ENCODE measurements at places on chromosomes 16 and 17.

GRCh38 chr17:78925662-78926555 is 722 bp upstream of the TIMP2 start:
- DNase-seq: no peak

DNA sequence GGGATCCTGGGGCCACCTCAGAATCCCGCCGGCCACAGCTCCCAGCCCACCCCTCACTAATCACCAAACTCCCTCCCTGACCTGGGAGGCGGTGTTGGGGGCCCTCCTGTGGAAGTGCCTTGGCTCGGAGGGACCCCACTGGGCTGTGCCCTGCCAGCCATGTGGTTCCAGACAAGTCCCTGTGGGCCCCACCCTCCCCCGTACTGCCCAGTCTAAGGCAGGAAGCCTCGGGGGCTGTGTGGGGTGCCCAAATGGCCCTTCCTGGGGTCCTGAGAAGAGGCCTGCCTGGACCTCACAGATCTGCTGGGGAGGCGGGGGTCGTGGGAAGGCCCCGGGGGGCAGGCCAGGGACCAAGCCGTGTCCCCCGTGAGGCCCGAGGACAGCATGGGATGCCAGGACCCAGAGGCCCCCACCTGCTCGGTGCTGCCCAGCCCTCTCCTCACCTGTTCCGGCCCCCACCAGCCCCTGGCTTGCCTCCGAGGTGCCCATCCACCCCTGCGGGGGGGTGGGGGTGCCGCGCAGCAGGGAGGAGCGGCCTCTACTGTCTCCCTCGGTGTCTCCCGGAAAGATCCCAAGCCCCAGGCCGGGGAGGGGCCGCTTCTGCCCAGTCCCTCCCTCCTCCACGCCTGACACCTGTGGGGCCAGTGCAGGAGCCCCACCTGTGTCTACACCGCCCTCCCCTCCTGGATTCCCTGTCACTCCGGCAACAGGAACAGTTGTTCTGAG is 9.3 kb upstream of the KREMEN2 start:
- no peak for DNase-seq

GRCh38 chr16:10579575-10579964 is 828 bp downstream of the EMP2 start:
- no peak for DNase-seq

DNA sequence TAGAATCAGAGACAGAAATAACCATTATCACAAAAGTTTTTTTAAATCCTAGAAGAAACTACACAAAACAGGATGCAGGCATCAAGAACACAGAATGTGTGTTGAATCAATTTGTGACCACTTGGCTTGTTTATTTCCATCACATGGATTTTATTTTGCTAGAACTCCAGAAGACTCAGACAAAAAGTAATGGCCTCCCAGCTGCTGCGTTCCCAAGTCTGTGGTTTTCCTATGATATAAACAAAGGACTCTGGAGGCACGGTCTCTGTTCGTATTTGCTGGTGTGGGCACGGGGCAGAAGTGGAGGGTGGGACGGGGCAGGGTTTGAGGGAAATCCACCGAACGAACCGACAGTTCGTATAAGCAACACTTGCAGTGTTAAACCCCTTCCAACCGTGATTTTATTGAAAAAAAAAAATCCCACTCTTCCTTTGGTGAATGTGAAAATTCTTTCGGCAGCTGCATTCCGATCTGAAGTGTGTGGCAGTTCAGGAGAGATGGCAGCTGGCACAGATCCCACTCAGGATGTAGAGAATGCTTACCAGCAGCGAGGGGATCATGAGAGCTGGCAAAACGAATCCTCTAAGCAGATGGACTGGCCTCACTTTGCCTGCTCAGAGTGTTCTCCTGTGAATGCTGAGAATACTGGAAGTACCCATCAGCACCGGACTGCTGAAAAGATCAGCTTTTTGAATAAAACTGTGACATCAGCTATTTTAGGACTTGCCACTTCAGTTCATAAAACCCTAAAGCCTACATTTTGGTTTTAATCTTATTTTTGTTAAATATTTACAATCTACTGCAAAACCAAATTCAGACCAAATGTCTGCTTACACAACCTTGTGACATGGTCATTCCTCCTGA is 165.2 kb downstream of the VPS53 start:
- no peak for DNase-seq

- DNase-seq: no peak
Observed at GRCh38 chr16:4450430-4450829, 24.0 kb downstream of the NMRAL1 start.

DNA sequence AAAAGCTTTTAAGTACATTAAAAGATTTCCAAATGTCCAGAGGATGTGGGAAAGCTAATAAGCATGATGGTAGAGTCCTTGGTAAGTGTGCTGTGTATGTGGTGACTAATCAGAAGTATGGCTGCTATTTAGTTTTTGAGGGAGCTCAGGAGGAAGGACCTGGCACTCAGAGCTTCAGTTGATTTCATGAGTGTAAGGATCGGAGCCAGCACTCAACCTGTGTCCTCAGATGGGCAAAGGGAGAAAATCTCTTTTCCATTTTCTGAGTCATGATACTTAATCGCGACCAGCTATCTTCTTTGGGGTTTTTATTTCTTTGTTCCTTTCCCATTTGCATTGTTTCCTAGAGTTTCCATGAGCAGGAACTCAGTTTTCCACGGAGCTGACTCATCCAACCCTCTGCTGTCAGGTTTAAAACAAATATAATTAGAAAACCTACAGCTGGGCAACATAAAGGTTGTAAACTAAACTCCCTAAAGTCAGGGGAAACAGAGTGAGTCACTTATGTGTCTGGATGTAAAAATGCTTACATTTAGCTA is 125.4 kb downstream of the MAP2K6 start:
- no peak for DNase-seq

DNA sequence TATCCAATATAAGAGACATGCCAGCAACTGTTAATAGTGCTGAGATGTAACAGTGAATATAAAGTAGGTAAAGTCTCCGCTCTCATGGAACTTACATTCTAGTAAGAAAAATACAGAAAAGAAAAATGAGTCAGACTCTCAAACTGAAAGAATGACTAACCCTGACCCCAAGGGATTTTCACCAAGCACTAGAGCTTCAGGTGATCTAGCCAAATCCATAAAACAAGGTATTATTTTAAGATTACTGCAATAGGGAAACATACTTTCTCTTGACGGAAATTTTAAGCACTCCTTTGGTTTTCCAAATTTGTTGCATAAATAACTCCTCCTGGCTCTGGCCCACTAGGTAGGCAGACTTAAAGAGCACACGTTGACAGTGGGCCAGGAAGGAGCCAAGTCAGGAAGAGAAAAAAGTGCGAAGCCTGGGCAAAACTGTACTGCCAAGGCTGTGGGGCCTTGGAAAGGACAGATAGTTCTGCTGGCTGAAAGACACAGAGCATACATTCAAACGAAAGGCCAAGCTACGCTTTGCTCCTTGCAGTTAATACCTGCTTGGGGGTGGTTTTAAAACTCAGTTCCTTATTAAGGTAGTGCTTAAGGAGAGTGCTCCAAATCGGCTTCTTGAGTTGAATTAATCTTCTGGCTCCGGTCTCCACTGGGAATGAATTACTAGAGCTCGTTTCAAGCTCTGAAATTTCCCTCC is 1.4 kb downstream of the GOT2 start:
- DNase-seq: no peak

DNA sequence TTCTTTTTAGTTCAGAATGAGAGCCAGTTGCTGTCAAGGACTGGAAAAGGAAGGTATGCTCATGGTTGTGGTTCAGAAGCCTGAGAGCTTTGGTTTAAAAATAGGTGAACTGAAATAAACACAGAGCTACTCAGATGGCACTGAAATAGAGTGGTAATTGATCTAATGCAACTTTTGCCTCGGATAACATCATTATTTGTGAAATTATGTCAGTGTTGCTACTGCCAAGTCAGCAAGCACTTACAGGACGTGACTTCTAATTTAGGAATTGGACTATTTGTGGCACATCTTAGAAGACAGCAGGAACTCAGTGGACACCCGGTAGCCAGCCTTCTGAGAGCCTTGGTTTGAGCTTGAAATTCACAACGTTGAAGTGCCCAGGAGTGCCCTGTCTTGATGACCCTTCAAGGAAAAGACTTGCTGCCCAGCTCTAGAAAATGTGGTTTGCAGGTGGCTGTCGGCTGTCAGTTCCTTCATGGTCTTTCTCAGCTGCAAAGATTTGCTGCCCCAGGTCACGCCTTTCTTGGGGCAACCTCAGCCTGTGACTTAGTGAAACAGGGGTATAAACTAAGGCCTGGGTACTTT is 42.0 kb upstream of the XYLT1 start:
- no peak for DNase-seq

GRCh38 chr17:76152591-76152990 is 11.5 kb upstream of the FOXJ1 start:
- DNase-seq: no peak

DNA sequence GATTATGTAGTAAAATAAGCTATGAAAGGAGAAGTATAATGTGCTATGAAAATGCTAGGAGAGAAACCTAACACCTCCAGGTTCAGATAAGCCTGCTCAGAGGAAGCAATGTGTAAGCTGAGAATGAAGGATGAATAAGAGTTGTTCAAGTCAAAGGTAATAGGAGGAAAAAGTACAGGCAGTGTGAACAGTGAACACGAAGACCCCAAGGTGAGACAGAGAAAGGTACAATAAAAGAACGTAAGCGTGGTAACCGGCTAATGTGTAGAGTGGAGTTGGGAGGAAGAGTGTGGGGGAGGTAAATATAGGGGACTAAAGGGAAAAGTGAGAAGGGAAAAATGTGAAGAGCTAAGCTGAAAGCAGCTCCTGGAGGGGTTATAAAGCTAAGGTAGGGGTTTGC is 74.2 kb downstream of the TTC19 start:
- DNase-seq: no peak
